ENCODE measurements at places on chromosomes 3 and 15.

DNA sequence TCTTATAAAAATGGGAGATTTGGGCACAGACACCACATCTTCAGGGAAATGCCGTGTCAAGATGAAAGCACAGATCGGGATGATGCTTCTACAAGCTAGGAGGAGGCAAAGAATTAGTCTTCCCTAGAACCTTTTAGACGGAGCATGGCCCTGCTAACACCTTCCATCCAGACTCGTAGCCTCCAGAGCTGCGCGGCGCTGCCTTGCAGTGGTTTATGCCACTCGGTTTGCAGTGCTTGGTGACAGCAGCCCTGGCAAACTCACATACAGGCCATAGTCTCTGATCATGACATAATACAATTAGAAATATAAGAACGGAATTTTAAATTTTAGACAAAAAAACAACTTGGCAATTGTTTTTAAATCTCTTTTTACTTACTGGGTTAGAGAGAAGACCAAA lies 37.1 kb upstream of the SLC41A3 start:
- DNase-seq: no peak

GRCh38 chr3:74500257-74500656 lies 114.2 kb downstream of the CNTN3 start:
- no peak for DNase-seq

- no peak for DNase-seq
These were observed 201.2 kb downstream of the BCHE start for GRCh38 chr3:165635791-165636683.

GRCh38 chr3:4426782-4427344 lies 40.2 kb downstream of the SUMF1 start:
- no peak for DNase-seq

DNA sequence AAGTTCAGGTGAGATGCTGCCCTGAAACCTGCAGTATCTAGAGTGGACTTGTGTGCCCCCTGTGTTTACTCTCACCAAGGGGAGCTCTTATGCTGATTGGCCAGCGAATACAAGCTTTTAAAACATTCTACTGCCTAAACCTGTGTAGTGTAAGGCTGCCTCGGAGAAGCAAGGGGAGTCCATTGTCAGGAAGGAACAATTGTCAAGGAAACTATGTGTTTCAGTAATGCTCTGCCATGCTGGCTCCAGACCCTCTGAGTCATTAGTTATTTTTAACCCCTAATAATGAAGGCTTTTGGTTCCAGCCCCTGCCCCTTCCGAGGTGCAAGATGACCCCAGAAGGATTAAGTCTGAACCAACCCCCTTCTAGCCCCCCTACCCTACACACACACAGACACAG lies 66.1 kb upstream of the CHMP2B start:
- DNase-seq: no peak

DNA sequence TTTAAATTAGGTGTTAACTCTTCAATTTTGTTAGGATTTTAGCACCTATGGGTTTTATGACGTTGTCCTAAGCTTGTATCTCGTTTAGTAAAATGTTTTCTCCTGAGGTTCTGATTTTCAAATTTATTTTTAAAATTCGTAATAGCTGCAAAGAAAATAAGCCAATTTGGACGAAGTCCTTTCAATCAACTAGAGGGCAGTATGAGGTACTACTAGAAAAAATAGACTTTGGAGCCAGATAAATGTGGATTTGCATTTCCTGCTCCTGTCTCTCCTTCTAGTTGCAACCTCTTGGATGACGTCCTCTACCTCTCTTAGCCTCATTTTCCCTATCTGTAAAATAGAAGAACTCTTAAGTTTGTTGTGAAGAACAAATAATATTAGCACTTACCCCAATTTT lies 81.1 kb downstream of the SLTM start:
- DNase-seq: no peak

- DNase-seq: no peak
These were observed 190.8 kb upstream of the TOPAZ1 start for GRCh38 chr3:44050867-44051266.
